ENCODE measurements at places on chromosomes 7 and 10. TPM values are rescaled to one million over a fixed set of nuclear protein-coding genes. Genes with fewer than 3 reads are reported as not detected.

- DNase-seq: peak; percentile 11
Observed at GRCh38 chr10:99532687-99533495, at the start of gene NKX2-3. Gene NKX2-3, plus strand, starts transcription at chr10:99532942. Its CDS starts 190 bp downstream, at chr10:99533132.

Gene STAMBPL1
- total RNA-seq: 0.26 TPM

DNA sequence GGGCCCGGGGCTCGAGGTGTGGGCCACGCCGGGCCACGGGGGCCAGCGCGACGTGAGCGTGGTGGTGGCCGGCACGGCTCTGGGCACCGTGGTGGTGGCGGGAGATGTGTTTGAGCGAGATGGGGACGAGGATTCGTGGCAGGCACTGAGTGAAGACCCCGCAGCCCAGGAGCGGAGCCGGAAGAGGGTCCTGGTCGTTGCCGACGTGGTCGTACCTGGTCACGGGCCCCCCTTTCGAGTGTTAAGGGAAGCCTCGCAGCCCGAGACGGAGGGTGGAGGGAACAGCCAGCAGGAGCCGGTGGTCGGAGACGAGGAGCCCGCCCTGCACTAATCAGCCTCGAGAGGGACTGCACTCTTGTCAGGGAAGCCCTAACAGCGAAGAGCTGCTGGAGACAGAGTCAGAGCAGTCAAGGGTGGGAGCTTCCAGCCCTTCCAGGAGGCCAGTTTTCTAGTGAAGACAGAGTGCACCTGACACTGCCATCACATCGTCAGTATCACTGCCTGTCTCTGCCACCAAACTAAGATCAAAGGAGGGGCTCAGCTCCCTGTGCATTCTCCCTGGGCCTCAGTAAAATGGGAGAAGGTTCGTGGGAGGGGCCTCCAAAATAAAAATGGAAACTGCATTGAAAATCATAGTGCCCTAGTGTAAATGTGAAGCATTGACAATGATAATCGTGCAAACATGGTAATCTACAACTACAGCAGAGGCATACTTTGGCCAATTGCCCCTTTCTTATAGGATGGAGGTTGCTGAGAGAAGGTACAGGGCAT, 1.3 kb downstream of the MBLAC1 start:
- peak; percentile 16 for DNase-seq

Gene DOCK4
- 63.8 TPM for total RNA-seq

GRCh38 chr7:129831424-129832058, 121.2 kb downstream of the UBE2H start:
- no peak for DNase-seq

DNA sequence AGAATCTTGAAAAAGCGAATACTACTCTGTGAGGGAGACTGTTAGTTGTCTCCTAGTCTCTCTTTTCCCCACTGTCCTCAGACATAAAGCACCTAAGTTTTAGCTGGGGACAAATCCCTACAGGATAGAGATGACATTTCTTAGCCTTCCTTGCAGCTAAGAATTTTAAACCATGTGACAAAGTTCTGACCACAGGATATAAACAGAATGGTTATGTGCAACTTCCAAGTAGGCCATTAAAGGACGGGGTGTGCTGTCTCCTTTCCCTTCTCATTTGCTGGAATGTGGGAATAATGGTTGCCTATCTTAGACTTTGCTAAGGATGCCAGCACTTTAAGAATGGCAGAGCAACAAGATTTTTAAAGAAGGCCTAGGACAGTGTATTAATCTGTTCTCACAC, 74.9 kb upstream of the PRPS1L1 start:
- no peak for DNase-seq

Gene NUTM2A
- total RNA-seq: 0.51 TPM

DNA sequence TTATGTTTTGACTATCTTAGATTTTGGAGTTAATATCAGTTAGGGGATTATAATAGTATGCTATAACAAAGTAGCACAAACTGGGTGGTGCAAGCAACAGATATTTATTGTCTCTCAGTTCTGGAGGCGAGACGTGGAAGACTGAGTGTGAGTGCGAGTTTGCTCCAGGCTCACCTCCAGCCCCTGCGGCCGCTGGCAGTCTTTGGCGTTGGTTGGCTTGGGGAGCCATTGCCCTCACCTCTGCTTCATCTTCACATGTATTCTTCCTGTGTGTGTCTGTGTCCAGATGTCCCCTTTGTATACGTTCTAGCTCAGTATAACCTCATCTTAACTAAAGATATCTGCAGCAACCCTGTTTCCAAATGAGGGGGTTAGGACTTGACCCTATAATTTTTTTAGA, 343.9 kb upstream of the COBL start:
- no peak for DNase-seq

DNA sequence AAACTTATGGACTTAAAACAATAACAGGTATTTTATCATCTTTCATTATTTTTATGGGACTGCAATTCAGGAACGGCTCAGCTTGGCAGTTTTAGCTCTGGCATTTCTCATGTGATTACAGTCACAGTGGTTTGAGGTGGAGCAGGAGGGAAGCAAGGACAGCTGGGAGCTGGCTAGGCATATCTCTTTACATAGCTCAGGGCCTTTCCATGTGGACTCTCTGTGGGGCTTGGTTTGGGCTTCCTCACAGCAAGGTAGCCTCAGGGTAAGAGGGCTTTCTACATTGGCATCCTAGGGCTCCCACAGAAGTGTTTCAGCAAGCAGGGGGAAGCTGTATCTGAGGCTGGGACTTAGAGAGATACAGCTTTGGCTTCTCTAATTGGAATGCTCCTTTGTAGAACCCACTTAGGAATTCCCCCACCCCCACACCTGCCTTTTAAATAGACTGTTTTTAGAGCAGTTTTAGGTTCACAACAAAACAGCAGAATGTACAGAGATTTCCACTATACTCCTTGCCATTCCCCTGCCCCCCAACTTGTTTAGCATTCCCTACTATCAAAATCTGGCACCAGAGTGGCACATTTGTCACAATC, 26.6 kb upstream of the SDHAF3 start:
- no peak for DNase-seq

GRCh38 chr10:111127081-111127848, 50.4 kb downstream of the ADRA2A start:
- DNase-seq: no peak

GRCh38 chr10:132885451-132886210, 56.7 kb downstream of the CFAP46 start:
- no peak for DNase-seq

- DNase-seq: peak; percentile 14
Observed at GRCh38 chr7:94741179-94741578, 85.2 kb upstream of the SGCE start.

DNA sequence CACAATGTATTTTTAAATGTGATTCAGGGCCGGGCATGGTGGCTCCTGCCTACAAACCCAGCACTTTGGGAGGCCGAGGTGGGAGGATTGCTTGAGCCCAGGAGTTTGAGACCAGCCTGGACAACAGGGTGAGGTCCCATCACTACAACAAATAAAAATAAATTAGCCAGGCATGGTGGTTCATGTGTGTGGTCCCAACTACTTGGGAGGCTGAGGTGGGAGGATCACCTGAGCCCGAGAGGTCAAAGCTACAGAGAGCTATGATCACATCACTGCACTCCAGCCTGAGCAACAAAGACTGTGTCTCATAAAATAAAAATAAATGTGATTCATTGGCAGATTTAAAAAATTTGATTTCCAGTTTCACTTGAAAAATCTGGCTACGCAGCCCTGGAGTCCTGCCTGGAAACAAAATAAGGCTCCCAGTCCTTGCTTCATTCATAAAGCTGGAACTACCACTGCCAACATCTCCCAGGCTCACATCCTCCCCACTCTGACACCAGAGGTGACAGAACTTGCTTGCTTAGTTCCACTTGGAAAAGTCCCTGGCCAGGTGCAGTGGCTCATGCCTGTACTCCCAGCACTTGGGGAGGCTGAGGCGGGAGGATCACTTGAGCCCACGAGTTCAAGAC, 27.9 kb upstream of the SLC35G1 start:
- DNase-seq: no peak

- no peak for DNase-seq
Observed at GRCh38 chr7:103487419-103487818, 41.4 kb upstream of the SLC26A5 start.

GRCh38 chr7:107850643-107851042, 40.3 kb upstream of the DLD start:
- DNase-seq: no peak

- DNase-seq: no peak
Observed at GRCh38 chr10:43172645-43173044, 34.4 kb downstream of the CSGALNACT2 start.

DNA sequence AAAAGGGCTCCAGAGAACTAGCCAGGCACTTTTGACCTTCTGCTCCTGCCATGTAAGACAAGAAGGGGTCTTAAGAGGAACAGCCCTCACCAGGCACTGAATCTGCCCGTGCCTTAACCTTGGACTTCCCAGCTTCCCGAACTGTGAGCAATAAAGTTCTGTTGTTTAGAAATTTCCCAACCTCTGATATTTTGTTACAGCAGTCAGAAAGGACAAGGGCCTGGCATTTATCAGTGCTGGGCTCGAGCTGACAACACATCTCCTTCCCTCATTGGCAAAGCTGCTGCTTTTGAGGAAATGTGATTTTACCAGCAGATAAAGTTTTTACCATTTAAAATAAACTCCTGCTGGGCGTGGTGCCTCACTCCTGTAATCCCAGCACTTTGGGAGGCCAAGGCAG, 103.5 kb downstream of the GPR26 start:
- DNase-seq: no peak

- DNase-seq: no peak
Observed at GRCh38 chr7:142053988-142054387, 57.5 kb upstream of the MGAM2 start.

Gene TMEM176B
- total RNA-seq: not detected

DNA sequence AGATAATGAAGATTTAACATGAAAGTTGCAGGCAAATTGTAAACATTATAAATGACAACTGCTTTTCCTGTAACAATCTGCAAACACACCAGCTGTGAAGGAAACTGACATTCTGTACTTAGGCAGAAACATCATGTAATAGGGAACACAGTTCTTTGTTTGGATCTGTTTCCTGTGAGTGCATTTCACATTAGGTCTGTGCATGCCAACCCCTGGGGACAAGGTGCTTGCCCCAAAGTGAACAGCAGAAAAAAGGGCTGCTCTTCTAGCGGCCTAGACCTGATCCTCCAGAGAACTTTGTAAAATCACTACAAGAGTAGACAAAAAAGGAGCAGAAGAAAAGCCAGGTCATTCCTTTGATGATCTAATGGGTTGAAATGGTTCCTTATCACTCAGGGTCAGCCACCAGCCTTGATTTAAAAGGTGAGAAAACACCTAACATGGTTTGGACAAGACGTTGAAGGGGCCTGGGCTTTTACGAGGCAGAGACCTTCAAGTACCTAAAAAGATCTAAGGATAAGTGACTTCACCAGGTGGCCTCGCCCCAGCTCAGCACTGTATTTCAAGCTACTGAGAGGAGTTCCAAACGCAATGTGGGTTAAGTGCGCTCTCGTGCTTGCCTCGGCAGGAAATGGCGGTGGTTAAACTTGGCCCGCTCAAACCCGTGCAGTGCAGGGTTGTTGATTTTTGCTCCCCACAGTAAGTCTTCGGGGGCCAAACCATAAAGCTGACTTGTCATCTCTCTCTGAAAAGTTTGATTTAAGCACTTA, 249.7 kb downstream of the CREB5 start:
- DNase-seq: no peak

DNA sequence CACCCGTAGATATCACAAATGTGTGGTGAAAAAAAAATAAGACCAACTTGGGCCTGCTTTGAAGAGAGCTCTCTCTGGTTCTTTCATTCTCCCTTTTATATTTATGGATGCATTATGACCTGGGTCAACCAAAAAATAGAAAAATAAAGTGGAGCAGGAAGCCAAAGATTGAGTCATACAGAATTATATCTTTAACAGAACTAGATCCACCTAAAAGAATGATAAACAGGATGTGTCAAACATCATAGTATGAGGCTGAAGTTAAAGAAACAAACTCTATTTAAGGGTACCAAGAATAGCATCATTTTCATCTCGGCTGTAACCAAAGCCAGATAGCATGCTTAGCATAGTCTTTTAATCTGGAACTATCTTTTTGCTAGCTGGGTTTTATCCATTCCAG, 28.8 kb upstream of the NMT2 start:
- peak; percentile 84 for DNase-seq

Gene MKI67
- total RNA-seq: 15.4 TPM

Gene GBX1
- not detected for total RNA-seq

DNA sequence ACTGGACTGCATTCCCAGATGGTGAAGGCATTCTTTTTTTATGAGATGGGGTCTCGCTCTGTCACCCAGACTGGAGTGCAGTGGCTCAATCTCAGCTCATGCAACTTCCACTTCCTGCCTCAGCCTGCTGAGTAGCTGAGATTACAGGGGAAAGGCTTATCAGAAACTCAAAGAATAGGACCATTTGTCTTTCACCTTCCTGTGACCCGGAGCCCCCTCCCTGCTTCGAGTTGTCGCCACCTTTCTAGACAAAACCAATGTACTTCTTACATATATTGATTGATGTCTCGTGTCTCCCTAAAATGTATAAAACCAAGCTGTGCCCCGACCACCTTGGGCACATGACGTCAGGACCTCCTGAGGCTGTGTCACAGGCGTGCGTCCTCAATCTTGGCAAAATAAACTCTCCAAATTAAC, 1.8 kb upstream of the METTL27 start:
- DNase-seq: no peak

GRCh38 chr7:8210845-8211724, 50.9 kb downstream of the ICA1 start:
- DNase-seq: no peak

Gene PRR15
- total RNA-seq: not detected

- no peak for DNase-seq
Observed at GRCh38 chr7:30815388-30815854, 44.2 kb downstream of the MINDY4 start.

GRCh38 chr7:24842449-24843241, 85.4 kb upstream of the GSDME start:
- peak; percentile 90 for DNase-seq

DNA sequence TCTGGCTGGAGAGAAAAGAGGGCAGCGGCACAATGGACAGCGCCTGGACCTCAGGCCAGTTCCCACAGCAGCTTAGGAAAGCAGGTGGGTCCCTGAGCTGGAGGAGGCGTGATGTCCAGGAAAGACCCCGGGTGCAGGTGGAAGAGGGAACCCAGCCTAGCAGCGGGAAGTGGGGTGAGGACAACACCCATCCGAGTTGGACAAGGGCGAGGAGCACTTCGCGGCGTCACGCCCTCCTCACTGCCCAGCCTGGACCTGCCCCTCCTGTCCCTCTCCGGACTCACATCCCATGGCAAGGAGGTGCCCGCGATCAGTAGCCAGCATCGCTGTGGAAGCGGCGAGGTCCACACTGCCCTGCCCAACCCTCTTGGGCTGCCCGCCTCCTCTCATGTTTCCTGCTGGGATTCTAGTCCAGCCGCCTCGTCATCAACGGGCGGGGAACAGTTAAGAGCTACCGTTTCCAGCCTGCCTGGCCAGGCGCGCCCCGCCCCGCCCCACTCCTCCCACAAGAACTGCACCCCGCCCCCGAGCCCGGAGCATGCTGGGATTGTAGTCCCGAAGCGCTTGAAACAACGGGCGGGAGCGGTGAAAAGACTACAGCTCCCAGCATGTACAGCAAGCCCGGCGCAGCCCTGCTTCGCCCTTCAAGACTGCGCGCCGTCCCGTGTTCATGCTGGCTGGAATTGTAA, 930.6 kb upstream of the ZNF722 start:
- DNase-seq: no peak

Gene CDNF
- 0.38 TPM for total RNA-seq
